Amniotic stem cell (primary cell): ENCODE measurements at places on chromosomes 12 and 14.

DNA sequence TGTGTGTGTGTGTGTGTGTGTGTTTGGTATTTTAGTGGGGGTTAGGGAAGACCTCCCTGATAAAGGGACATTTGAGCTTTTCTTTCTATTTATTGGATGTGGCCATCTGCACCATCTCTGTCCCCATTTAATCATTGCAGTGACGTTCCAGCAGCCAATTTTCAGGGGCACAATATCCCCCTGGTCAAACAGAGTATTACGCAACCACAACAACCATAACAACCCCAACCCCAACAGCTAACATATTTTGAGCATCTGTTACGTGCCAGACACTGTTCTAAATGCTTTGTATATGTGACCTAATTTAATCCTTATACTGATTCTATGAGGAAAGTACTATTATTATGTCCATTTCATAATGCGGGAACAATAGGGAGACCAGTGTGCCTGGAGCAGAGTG is 87.4 kb downstream of the TTC8 start:
- no peak for DNase-seq

DNA sequence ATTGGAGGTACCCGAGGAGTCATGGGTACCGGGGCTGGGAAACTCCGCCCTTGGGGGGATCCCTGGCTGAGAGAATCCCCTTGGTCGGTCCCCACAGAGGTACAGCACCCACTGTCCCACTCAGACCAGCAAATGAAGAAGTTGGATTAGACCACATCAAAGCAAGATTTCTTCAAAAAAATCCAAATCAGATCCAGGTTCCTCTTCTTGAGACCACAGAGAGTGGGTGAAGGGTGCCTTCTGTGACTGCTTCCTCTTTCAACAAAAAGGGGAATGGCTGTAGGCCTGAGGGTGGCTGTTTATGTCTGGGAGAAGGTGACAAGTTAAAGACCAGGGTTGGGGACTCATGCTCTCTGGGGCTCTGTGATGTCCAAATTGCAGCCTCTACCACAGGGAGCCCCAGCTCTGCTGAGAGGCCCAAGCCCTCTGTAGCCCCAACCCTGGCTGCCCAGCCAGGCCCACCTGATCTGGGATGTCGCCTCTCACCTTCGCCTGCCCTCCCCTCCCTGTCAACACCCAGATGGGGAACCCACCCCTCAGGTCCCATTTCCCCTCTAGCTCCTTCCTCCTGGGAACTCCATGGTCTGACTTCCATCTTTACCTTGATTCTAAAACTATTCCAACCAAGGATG is 50.9 kb downstream of the ZFP36L1 start:
- DNase-seq: no peak

DNA sequence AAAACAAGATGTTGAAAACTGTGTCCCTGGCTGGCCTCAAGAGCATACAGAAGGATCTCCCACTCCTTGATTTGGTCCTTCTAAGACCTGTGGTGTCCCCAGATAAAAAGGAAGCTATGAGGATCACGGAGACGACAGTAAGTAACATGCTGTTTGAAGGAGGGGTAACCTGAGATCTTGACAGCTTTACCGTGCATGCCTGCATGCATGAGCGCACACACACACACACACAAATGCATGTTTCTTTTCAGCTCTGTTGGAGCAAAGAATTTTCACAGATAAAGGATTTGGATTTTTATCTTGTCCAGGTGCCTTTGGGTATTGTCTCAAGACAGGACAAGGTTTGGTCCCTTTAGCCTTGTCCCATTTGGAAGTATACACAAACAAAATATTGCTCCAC is 411.6 kb upstream of the CCDC196 start:
- no peak for DNase-seq

DNA sequence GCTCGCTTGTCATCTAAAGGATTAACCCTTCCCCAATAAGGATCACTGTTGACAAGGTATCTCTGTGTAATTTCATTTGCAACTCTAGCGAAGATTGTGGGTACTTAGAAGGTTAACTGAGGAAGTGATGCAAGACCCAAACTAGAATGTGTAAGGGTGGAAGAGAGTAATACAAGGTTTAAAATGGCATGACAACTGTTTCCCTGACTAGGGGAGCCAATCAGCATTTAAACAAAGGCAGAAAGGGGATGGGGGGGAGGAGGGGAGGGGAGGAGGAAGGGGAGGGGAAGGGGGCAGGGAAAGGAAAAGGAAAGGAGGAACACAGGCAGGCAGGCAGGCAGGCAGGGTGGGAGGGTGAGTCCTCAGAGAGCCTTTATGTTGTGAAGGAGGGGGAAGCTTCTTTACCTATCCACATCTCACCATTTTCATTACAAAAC is 31.1 kb downstream of the NRDE2 start:
- DNase-seq: no peak

DNA sequence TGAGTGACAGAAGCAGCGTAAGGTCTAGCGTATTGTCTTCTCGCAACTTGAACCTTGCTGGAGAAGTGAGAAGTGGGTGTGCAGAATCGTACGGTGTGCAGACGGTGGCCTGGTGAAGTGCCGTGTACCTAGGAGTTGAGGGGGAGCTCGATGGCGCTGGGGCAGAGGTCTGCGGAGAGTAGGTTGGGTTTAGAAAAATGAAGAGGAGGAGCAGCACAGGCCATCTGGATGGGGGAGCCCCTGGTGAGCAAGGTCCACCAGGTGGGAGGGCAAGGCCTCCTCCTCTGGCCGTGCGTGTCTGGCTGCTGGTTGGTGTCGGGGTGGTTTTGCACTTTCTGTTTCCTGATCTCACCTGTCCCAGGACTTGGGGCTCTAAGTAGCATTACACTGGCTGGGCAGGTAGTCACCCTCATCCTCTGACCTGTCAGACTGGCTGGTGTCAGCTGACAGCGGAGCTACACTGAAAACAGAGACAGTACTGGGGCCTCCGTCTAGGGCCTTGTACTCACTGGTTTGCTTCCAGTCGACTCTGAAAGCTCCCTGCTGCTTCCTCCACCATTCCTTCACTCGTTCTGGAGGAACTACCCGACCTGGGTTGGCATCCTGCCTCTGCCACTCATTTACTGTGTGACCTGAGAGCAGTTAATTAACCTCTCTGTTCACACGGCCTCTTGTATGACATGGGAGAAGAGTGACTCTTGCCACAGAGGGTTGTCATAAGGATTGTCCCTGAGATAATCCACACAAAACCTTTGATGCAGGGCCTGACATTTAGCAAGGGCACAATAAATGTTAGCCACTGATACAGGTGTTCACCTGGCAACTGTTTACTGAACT is 228.3 kb downstream of the SLC41A2 start:
- no peak for DNase-seq

GRCh38 chr14:77964586-77964985 is 164.7 kb downstream of the ADCK1 start:
- DNase-seq: no peak

- no peak for DNase-seq
Observed at GRCh38 chr12:110688446-110689280, at the start of gene HVCN1. Gene HVCN1, minus strand, starts transcription at chr12:110689115. Its CDS starts 5,870 bp downstream, at chr12:110683245.

- DNase-seq: no peak
Observed at GRCh38 chr12:49939707-49940106, 10.8 kb upstream of the AQP2 start.

DNA sequence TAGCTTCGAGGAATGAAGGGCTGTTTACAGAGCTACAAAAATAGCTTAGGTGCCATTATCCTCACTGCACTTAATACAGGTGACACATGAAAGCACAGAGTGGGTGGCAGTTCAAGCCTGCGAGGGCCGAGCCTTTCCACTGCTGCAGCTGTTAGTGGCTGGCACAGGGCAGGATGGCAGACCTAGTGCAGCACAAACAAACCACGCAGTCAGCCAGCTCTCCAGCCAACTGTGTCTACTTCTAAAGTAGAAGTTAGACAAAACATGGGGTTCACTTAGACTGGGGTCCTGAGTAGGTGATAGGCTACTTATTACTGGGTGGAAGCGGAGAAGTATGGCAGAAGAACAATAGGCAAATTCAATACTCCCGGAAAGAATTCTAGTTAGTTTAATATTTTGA is 95.4 kb downstream of the DUSP16 start:
- no peak for DNase-seq

GRCh38 chr12:86257134-86257533 is 943 bp upstream of the MGAT4C start:
- DNase-seq: no peak

DNA sequence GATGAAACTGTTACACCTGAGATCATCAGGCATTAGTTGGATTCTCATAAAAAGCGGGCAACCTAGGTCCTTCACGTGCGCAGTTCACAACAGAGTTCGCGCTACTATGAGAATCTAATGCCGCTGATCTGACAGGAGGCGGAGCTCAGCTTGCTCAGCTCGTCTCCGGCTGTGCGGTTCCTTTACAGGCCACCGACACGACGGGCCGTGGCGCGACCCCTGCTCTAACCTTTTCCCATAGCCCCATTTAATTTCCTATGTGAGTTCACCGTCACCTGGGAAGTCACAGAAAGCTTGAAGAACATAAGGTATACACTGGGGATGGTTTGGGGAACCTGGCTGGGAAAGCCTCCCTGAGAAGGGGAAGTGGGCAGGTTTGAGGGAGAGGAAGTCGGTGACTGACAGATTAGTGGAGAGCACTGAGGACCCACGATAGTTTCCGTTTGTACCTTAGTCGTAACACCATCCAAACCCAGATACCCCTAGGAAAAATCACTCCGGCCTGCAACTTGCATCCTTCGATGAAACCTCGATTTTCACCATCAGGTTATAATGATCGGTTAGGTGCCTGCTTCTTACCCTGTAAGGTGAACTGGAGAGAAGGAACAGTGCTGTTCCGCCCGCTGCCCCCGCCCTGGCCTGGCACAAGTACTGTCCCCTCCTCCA is 2.8 kb upstream of the AAAS start:
- DNase-seq: no peak

- no peak for DNase-seq
Observed at GRCh38 chr12:114765960-114766691, 82.2 kb upstream of the TBX3 start.

DNA sequence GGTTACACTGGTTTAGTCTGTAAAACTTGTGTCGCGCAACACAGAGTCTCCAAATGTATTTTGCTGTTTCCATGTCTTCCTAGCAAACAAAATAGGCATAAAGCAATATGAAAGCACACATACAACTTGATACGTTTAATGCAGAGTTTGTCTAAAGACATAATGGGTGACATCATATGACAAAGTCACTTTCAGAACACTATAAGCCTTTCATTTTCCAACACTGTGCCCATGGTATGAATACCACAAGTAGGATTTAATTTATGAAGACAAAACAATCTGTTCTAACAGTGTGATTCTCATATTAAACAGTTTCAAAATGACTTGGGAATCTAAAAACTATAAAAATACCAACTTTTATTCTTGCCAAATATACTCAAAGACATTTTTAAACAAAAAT is 58.4 kb downstream of the PTPN21 start:
- DNase-seq: no peak

DNA sequence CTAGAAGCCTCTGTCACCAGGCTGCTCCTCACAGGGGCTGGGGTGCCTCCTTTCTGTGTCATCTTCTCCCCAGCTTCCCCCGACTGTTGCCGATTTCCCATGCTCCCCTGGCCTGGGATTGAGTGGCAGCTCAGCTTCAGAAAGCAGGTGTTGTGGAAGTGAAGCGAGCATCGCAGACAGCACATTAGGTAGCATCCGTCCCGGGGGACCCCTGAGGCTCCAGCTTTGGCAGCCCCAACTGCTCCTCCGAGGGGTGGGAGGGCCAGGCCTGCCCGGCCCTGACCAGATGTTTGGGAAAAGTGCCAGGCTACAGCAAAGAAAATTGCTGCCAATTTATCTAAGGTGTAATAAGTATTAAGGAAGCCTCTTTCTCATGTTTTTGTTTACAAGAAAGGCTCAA is 1045.6 kb downstream of the BCL11B start:
- no peak for DNase-seq
